ENCODE measurements at places on chromosomes 16 and 17.
A peak's percentile ranks its signal among the peaks of the same experiment; 100 is the strongest.

DNA sequence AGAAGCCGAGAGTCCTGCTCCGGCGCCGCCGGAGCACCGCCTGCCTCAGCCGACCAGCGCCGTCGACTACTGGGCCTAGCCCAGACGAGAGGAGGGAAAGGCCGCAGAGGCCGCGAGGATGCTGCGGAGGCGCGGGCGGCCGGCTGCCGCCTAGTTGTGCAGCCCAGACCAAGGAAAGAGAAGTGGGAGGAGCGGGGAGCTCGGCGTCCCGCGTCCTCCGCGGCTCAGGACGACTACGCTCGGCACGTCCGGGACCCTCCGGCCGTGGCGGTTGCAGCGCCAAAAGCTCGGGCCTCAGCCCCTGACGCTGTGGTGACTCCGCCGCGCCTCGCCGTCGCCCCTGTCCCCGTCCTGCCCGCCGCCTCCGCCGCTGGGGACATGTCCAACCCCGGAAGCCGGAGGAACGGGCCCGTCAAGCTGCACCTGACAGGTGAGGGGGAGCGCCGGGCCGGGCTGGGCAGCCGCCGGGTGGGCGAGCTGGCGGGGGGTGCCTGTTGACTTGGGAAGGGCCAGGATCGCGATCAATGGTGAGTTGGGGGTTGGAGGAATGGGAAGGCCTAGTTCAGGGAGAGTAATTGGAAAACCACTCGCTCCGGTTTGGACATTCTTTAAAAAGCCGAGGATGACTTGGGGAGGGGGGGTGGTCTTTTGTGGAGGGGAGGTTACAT lies 37.7 kb downstream of the RNF135 start:
- DNase-seq, result peak; percentile 82

- peak; percentile 28 for DNase-seq
Observed at GRCh38 chr16:55189682-55190636, 134.0 kb upstream of the IRX6 start.

DNA sequence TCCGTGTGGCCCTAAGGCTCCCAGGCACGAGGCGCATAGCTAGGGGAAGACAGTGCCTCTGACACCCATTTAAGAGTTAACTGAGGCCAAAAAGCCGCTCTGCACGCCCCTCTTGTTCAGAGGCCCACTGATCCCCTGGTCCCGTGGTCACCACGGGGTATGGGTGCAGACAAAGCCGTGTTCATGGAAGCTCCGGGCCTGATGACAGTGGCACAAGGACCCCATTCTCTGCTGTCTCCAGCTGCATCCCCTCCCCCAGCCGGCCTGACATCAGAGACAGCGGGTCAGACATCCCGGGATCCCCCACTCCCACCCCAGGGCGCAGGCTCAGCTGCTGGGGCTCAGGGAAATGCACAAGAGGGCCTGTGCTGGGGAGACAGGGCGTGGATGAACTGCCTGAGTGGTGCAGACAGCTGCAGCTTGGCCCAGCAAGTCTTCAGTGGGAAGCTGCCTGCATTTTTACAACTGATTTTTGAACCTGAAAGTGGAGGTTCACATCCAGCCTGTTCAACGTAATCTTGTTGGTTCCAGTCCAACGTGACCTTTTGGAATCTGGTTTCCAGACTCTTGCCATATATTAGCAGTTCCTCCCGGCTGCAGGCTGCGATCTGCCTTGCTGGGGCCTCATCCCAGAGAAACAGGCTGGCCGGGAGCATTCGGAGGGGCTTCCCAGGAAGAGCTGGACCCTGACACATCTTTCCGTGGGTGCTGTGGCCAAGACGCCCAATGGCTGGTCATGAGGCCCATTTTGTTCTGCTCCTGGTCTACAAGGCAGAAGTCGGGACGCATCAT lies 9.7 kb upstream of the BAHCC1 start:
- no peak for DNase-seq

- no peak for DNase-seq
Observed at GRCh38 chr16:78869492-78869891, 731.0 kb downstream of the MAF start.

DNA sequence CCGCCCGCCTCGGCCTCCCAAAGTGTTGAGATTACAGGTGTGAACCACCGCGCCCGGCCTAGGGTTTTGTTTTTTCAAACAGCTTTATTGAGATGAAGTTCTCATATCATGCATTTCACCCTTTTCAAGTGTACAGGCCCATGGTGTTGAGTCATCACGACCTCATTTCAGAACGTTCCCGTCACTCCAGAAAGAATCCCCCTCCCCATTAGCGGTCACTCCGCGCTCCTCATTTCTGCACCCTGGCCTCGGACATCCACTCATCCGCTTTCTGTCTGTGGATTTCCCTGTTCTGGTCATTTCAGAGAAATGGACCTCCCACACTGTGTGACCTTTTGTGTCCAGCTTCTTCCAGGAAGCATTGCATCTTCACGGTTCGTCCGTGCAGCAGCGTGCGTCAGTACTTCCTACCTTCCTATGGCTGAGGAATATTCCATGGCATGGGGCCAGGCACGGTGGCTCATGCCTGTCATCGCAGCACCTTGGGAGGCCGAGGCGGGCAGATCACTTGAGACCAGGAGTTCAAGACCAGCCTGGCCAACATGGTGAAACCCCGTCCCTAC lies 135.2 kb upstream of the GSE1 start:
- no peak for DNase-seq

DNA sequence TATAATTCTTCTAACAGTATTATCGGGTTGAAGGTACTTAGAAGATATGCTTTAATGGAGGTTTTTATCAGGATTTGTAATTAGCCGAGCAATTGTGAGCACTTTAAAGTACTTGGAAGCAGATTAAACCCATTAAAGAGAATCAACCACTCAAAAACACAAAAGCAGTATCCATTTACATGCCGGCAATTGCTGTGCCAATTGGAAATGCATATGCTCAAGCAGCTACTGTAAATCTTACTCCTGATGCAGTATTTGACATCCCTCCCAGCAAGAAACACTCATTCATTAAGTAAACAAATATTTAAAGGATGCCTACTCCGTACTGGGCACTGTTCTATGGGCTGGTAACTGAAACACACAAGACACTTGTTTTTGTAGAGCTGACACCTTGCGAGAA lies 11.4 kb upstream of the CCL1 start:
- no peak for DNase-seq

DNA sequence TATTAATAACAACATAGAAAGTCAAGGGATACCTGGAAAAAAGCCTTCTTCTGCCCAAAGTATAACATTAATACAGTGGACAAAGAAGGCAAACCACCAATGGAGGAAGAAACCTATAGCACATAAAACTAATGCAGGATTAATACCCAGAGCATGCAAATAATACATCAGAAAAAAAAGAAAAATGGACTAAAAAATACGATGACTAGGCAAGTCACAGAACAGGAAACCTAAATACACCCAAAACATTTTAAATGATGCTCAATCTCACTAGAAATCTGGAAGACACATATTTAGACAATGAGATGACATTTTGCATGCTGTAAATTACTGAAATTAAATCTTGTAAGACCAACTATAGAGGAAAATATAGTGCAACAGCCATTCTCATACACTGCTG lies 55.9 kb downstream of the MED13 start:
- no peak for DNase-seq

- DNase-seq, result peak; percentile 96
Observed at GRCh38 chr17:81711814-81712467, at the start of gene SLC25A10. Gene SLC25A10, plus strand, starts transcription at chr17:81712284. Its CDS starts 143 bp downstream, at chr17:81712427.

DNA sequence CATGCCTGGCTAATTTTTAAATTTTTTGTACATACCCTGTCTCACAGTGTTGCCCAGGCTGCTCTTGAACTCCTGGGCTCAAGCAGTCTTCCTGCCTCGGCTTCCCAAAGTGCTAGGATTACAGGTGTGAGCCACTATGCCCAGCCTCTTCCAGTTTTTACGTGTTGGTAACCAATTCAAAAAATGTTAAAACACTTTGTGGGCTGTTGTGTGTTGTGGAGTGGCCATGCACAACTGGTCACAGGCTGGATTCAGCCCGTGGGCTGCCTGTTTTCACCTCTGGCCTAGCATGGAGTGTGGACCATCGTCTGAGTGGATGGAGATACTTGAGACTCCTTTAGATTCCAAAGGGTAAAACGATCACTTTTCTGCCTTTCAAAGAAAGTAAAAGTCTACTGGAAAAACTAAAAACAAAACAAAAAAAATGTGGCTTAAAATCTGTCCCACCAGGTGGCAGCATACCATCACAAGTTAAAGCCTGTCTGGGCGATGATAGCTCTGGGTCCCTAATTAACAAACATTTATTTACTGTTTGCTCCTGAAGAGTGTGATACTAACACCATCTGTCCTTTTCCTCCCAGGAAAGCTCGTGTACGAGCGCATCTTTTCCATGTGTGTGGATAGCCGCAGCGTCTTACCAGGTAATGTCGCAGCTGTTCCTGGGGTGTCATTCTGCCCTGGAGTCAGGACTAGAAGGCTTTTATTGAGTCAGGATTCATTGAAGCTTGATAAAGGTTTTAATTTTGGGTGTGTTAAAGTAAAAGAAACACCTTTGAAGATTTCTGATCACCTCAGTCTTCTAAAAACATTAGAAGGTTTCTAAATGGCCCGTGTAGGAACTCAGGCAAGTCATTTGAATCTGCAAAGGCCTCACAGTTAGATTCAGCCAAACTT lies 45.8 kb downstream of the VPS35L start:
- peak; percentile 56 for DNase-seq

GRCh38 chr17:49217651-49218413 lies 7.3 kb downstream of the ABI3 start:
- DNase-seq, result peak; percentile 36

DNA sequence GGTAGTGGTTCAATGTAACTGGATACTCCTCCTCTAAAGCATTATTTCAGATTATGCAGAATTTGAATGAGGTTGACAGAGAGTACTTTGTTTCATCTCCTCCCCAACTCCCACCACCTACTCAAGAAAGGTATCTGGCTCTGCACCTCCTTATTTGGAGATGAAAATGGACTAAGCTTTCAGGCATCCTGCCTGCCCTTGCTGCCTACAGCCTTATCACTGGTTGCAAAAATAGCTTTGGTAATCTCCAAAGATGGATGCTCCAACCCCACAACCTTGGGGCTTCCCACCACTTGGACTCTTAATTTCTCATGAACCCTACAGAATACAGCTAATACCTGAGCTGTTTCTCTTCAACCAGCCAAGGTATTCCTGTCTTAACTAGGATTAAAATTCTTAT lies 45.3 kb upstream of the CORO6 start:
- peak; percentile 24 for DNase-seq

DNA sequence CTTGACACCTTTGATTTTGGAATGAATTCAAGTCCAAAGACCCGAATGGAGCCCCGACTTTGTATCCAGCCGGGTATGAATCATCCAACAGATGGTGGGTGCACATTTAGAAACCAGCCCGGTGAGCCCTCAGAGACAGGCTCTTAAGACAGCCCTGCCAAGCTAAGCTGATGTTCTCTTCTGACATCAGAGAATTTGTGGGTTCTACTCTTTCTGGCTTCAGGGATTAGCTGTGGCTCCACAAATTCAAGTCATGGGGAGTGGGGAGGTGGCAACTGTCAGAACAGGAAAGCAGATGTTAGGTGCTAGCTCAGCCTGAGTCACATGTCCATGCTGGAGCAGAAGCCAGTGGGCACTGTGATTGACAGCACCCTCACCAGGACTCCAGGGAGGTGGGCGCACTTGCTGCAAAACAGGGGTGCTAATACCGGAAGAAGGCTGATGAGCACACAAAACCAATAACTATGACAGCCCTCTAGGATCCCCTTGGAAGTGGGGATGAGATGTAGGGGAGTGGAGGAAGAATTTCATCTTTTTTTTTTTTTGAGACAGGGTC lies 31.4 kb upstream of the XYLT2 start:
- DNase-seq, result no peak
